ENCODE measurements at places on chromosomes 12 and 14.

- no peak for DNase-seq
Measured at GRCh38 chr12:121857322-121858246, 1.1 kb downstream of the HPD start.

GRCh38 chr14:43313719-43314118, 1193.4 kb downstream of the FSCB start:
- DNase-seq: no peak

GRCh38 chr14:75559045-75559444, 19.4 kb upstream of the FLVCR2 start:
- DNase-seq: no peak

DNA sequence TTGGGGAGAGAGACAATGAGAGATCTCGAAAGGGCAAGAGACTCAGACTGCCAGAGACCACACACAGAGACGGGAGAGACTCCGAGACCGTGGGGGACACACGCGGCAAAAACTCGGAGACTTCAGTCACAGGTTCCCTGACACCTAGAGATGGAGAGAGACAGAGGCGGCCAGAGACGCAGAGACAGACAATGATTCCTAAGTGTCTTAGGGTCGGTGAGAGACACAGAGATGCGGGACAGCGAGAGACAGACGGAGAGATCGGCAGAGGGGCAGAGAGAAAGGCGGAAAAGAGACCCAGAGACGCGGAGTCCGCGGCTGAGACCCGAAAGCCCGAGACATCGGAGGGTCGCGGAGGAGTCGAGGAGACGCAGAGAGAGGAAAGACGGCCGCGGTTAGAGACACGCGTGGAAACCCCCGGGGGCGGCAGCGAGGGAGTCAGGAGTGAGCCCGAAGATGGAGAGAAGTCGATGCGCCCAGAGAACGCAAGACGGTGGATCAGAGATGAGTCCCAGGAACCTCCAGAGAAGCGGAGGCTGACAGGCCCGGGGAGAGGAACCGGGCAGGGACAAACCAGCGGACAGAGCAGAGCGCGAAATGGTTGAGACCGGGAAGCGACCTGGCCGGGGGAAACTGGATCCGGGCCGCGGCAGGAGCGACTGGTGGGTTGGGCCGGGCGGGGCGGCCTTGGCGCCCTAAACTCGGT, 7.8 kb downstream of the LHX5 start:
- DNase-seq: no peak

DNA sequence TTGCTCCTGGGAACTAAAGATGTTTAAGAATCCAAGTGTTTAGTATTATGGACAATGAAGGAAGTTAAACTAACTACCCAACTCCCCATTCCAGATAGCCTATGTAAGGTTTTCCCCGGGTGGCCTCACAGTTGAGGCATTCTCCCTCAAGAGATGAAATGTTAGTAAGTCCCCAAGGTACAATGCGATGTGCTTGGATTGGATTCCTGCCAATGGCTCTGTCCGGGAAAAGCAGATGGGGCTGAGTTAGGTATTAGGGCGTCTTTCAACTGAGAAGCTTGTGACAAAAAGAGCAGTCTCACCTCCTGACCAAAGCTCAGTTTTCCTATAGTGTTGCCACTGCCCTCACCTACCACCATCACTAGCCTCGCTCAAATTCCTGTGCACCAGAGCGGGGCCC, 64.8 kb upstream of the E2F7 start:
- DNase-seq: no peak

GRCh38 chr12:85530456-85530855, 250.4 kb downstream of the ALX1 start:
- no peak for DNase-seq

- DNase-seq: no peak
Measured at GRCh38 chr12:49990273-49990672, 17.5 kb downstream of the AQP6 start.

DNA sequence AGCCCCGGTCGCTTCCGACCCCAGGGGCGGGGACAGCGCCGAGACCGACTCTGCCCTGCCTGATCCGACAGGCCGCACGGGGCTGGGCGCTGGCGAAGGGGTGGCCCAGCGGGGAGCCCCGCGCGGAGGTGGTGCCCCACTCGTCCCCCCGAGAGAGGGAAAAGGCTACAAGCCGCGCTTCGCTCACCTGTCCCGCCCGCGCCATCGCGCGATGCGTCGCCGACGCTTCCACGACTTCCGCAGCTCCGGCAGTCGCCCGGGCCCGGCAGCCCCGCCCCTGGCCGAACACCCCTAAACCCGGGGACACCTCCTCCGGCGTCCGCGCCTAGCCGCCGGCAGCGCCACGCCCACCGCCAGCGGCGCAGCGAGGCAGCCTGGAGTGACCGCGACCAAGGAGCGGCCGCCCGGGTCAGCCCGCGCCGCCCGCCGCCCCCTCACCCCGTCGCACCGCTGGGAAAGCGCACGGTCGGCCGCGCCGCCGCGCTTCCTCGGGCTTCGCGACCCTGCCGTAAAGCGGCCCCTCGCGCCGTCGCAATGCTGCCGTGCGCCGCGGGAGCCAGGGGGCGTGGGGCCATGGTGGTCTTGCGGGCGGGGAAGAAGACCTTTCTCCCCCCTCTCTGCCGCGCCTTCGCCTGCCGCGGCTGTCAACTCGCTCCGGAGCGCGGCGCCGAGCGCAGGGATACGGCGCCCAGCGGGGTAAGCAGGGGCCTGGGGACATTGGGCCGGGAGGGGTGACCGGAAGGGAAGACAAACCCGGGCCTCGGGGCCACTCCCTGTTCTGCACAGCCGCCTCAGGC, at the start of the genes BAG5 and COA8:
Gene BAG5 (minus strand): TSS at position 229 of the 797 bp plus-strand sequence. CDS start 1,493 bp downstream, outside the sequence.
Gene COA8 (plus strand): TSS at position 532 of the 797 bp plus-strand sequence. CDS start 42 bp downstream, at position 574.
- peak; percentile 89 for DNase-seq

- DNase-seq: no peak
Measured at GRCh38 chr14:54785778-54786770, 116.6 kb downstream of the GCH1 start.

DNA sequence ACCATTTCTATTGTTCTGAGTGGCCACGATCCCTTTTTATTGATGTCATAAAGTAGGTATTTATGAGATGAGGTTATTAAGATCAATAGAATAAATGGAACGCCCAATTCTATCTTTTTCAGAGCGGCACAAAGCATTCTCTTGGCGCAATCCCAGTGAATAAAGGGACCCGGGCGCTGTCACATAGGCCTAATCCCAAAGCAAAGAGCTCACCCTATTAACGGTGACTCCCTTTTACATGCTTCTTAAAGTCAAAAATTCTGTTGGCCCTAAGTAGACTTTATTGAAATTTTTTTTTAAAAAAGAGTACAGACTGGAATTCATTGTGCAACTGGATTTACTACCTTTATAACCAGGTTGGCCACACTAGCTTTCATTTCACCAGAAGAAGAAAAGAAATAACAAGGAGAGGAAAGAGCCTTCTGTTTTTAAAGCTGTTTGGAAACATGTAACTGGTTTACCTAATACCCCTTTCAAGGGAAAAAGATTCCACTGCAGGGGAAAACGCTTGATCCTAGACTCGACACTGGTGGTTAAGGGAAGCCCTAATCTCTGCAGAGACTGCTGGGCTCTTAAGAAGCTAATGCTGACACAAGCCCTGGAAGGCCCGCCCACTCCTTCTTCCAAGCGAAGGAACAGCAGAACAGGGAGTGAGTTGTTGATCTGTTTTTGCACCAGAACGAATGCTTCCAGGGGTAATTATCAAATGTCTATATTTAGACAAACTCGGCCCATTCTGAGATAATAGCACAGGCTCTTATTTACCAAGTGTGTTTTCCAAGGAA, 381.2 kb downstream of the BCL11B start:
- no peak for DNase-seq

GRCh38 chr12:19978193-19978592, 390.1 kb upstream of the PDE3A start:
- no peak for DNase-seq

DNA sequence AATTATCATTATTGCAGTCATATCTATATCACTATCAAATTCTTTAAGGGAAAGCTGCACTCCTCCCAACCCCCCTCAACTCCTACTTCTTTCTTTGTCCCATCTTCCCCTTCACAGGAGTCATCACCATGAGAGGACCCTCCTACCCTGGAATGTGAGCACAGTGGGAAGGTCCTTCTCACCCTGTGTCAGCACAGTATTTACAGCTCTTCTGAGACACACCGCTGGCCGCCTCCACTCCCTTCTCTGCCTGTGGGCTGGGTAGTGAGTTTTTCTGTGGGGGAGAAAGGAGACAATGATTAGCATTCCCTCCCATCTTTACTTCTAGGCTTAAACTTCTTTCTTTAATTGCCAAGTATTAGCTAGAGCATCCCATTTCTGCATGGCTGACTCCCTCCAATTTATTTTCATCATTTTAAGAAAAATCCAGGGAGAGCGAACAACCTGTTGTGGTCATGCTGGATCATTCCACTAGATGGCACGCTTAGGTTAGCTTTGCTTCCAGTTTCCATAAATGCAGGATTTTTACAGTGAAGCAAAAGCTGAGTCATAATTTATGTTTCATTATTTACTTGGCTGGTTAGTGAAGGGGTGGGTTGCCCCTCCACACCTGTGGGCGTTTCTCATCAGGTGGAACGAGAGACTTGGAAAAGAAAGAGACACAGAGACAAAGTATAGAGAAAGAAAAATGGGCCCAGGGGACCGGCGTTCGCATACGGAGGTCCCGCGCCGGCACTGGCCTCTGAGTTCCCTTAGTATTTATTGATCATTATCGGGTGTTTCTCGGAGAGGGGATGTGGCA, 188.5 kb downstream of the ALX1 start:
- DNase-seq: no peak

DNA sequence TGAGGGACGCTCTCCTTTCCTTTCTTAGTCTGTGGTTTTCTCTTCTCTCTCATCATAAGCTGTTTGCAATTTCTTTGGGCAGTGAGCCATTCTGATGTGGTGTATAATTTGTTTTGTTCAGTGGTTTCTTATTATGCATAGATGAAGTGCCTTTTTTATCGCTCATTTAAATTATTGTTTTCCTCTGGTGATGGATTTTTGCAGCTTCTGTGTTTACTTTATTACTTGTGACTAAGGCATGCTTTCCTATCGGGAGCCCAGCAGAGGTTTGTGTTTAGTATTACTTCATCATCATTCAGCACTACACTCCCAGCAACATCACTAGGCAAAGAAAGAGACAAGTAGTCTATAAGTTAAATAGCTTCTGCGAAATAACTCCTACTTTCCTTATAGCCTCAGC, 586.6 kb upstream of the NOVA1 start:
- DNase-seq: no peak

GRCh38 chr14:52879958-52880357, 70.9 kb downstream of the FERMT2 start:
- no peak for DNase-seq

- DNase-seq: no peak
Measured at GRCh38 chr12:81021834-81022233, 56.0 kb upstream of the ACSS3 start.

DNA sequence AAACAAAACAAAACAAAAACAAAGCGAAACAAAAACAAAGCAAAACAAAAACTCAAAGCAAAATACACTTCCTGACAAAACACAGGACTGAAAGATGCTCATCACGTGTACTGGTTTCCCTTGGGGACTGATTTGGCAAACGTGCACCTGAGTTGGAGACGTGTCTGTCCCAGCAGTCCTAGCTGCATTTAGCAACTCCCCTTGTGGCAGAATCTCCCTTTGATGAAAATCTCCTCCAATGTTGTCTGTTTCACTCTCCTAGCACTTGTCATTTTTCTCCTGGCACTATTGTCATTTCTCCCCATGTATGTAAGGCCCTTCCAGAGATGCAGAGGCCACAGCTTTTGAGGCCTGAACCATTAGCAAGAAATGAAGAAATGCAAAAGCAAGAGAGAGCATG, 6.8 kb upstream of the SLC24A4 start:
- no peak for DNase-seq

DNA sequence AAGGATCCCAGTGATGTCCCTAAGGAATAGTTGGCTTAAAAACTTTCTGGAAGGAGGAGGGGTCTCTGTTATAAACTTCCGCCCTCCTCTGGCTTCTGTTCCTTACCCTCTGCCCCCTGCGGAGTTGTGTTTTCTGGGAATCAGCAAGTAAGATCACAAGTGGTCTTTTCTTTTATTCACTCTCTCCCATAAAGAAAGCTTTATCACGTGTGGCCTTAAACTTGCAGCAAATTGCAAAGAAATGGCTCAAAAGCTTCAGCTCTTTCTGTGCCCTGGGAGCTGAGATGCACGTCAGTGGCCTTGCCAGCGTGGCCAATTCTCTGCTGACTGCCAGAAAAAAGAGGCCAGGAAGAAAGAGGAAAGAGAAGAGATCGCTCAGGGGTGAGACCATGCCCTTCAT, at the start of gene SLCO1C1:
Gene SLCO1C1 (plus strand): TSS at position 101 of the 400 bp plus-strand sequence. CDS start 4,245 bp downstream, outside the sequence.
- no peak for DNase-seq
